ENCODE measurements at places on chromosomes 13 and 19.

- H3K27ac ChIP-seq, result no peak overlapping the region
- no peak for DNase-seq
- H3K36me3 ChIP-seq, result no peaks in the 10 kb centered on the region
Measured at GRCh38 chr13:28735481-28736029, 16.8 kb upstream of the SLC46A3 start.

DNA sequence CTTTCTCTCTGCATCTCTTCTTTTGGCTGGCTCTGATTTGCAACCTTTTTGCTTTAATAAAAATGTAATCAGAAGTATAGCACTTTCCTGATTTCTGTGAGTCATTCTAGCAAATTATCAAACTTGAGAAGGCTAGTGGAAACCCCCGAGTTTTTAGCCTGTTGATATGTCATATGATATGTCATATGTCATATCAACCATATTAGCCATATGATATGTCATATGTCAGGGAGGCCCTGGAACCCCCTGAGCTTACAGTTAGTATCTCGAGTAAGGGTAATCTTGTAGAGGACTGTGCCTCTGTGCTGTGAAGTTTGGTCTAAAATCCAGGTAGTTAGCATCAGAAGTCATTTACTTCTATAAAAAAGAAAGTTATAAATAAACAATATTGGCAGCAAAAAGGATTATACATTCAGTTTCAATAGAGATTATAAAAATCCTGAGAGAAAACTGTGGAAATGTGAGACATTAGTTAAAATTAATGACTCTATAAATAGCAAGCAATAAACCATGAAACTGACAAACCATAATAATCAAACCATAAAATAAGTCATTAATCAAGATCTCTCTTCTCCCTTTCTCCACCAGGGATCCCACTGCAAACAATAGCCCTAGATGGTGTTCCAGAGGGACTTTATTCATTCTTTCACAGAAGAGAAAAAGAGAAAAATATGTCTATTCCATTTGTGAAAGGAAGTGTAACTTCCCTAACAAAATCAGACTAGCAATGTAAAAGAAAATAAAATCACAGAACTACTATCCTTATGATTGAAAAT lies 167.4 kb downstream of the NALCN start:
- no peak for DNase-seq
- H3K27me3 ChIP-seq, result peaks cover 4% of the 10 kb centered on the region
- no peaks in the 10 kb centered on the region for H3K36me3 ChIP-seq
- H3K27ac ChIP-seq, result peak overlapping the region; percentile 54

DNA sequence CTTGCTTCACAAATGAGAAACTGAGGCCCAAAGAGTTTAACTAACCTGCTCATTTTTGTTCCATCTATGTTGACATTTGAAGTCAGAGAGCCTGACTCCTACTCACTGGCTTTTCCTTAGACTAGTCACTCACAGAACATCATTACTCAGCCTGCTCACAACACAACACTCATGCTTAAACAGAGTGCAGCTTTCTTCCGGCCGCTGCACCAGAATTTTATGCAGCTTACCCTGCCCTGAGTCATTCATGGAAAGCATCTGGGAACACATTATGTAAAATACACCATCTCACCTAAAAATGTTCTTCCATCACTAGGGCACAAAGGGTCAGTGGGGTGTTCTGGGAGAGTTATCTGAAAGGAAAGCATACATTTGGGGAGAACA lies 303.4 kb downstream of the SPRY2 start:
- no peak overlapping the region for H3K27ac ChIP-seq
- no peak overlapping the region for H3K4me3 ChIP-seq
- no peaks in the 10 kb centered on the region for H3K27me3 ChIP-seq
- DNase-seq, result no peak

DNA sequence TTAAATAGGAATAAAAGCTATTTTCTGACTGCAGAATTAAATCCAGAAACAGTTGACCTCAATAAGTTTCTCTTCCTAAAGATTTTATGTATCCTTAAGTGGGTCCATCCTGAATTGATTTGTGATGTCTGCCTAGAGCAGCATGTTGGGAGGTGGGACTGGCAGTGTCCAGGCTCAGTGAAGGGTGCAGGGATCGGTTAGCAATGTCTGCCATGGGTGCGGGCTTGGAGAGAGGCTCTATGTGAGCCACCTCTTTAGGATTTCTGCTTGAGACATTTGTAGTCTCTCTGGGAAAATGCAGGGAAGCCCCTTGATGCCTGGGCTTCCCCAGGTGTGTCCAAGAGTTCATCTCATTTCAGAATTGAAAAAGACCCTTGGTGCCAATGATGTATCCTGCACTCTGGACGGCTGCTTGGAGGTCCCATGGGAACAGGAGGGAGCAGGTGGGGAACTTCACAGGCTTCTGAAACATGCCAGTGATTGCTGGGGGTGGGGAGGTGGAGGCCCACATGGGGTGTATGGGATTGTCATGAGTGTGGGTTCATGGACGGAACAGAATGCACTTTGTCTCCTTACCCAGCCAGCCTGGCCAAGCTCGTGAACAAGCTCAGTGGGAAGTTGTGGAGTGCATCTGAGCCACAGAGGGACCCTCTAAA lies 6.2 kb upstream of the COLGALT1 start:
- no peak overlapping the region for H3K4me3 ChIP-seq
- no peaks in the 10 kb centered on the region for H3K36me3 ChIP-seq
- no peaks in the 10 kb centered on the region for H3K4me1 ChIP-seq
- no peak overlapping the region for H3K27ac ChIP-seq
- DNase-seq, result no peak

DNA sequence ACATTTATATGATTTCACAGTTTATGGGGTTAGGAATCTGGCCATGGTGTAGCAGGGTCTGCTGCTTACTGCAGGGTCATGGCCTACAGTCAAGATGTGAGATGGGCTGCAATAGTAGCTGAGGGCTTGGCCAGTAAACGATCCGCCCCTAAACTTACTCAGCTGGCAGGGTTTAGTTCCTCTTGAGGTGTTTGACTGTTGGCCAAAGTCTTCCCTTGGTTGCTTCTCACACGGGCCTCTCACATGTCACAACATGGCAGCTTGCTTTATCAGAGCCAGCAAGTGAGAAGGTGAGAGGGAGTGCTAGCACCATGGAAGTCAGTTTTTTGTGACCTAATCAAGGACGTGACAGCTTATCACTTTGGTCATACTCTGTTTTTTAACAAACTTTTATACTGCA lies 77.1 kb downstream of the DNAJC3 start:
- peaks cover 12% of the 10 kb centered on the region for H3K4me1 ChIP-seq
- H3K27ac ChIP-seq, result peak overlapping the region; percentile 11
- H3K4me3 ChIP-seq, result no peak overlapping the region
- DNase-seq, result no peak

DNA sequence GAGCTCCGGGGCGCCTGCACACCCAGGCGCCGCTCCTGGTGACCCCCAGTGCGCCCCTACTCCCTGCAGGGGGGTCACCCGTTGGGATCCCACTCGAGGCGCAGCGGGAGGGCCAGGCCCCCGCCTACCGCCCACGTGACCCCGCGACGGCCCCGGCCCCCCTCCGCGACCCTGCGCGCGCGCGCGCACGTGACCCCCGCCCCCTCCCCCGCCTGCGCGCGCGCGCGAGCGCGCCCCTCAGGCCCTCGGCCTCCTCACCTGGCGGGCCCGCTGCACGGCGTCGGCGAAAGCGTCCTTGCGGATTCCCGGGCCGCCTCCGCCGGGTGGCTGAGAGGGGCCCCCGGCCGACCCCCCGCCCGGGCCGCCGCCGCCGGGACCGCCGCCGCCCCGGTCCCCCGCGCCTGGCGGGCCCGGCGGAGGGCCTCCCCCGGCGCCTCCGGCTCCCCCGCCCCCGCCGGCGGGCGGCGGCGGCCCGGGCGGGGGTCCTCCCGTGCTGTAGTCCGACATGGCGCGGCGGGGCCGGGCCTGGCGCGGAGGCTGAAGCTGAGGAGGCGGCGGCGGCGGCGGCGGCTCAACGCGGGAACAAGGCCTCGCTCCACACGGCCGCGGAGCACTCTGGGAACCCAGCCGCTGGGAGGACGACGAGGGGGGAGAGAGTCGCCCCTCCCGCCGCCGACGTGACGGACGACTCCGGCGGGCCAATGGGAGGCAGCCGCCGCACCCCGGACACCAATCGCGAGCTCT lies at the start of gene KHSRP:
Gene KHSRP, minus strand, starts transcription at position 617 of the 744 bp plus-strand sequence. Its CDS starts 110 bp downstream, at position 507.
- H3K27ac ChIP-seq, result peak within 1 kb of the TSS; percentile 87
- H3K36me3 ChIP-seq, result peaks cover 2% of the 10 kb centered on the region
- peaks cover 35% of the 10 kb centered on the region for H3K4me1 ChIP-seq
- H3K4me3 ChIP-seq, result peak within 1 kb of the TSS; percentile 91

DNA sequence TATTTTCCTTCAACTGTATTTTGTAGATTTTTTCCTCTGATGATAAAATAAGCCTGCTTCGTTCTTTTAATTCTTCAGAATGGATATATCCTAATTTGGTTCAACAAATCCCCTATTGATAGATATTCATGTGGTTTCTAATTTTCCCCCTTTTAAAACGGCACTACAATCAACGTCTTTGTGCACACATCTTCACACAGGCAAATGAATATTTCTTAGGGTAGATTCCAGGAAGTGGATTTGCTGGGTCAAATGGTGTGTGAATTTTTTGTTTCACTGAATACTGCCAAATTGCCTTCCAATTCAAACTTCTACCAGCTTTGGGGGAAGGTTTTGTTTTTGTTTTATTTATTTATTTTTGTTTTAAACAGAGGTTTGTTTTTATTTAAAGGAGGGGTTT lies 287.2 kb downstream of the FOXO1 start:
- H3K4me3 ChIP-seq, result no peak overlapping the region
- H3K36me3 ChIP-seq, result no peaks in the 10 kb centered on the region
- H3K4me1 ChIP-seq, result peaks cover 38% of the 10 kb centered on the region
- no peak for DNase-seq

DNA sequence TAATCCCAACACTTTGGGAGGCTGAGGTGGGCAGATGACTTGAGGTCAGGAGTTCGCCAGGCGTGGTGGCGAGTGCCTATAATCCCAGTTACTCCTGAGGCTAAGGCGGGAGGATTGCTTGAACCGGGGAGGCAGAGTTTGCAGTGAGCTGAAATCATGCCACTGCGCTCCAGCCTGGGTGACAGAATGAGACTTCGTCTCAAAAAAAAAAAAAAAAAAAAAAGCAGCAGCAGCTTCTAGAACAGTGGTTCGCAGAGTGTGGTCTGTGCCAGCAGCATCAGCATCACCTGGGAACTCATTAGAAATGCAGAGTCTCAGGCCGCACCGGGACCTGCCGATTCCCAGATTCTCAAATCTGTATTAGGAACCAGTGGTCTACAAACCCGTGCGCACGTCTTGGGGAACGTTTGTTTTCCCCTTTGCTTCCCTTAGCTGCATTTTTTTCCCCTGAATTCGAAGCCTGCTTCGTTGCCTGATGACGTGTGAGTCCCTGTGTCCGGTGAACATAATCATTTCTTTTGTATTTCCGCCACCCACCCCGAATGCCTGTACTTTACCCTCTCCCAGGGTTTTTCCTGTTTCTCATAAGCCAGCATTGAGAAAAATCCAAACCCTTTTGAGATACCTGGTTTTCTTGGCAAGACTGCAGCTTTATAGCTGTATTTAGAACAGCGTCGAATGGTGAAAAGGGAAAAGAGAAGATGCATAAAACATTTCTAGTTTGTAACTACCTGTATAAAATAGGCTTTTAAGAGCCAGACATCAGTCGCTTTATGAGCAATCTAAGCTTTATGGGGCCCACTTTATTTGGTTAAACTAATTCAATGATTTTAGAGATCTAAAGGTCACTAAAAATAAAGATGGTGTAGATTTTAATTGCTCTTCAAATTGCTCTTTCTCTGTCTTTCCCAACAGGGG lies 49.8 kb downstream of the BICRA start:
- no peaks in the 10 kb centered on the region for H3K36me3 ChIP-seq
- DNase-seq, result no peak
- H3K4me1 ChIP-seq, result peaks cover 7% of the 10 kb centered on the region
- no peaks in the 10 kb centered on the region for H3K27me3 ChIP-seq

- peaks cover 24% of the 10 kb centered on the region for H3K4me1 ChIP-seq
- DNase-seq, result peak; percentile 19
- no peak overlapping the region for H3K4me3 ChIP-seq
- H3K27me3 ChIP-seq, result no peaks in the 10 kb centered on the region
- H3K36me3 ChIP-seq, result no peaks in the 10 kb centered on the region
Measured at GRCh38 chr13:99617474-99618255, 116.4 kb downstream of the TM9SF2 start.

DNA sequence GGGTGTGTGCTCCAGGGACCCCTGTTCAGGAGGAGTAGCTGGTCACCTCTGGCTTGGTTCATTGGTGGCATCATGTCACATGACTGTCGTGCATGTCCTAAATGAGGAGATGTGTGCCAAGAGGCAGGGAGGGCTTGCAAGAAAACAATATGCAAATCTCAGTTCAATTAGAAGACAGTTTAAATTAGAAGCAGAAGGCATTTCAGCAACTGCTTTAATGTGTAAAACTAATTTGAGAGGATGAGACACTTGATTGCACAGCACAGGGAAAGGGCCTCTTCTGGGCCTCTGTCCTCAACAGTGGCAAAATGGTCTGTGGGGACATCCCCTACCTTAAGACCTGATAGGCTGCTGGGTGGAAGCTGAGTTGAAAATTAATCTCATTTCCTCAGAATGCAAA lies 54.6 kb downstream of the SPATA13 start:
- H3K27ac ChIP-seq, result no peak overlapping the region
- no peaks in the 10 kb centered on the region for H3K27me3 ChIP-seq
- H3K36me3 ChIP-seq, result no peaks in the 10 kb centered on the region
- no peak for DNase-seq
- peaks cover 18% of the 10 kb centered on the region for H3K4me1 ChIP-seq
- H3K4me3 ChIP-seq, result no peak overlapping the region

DNA sequence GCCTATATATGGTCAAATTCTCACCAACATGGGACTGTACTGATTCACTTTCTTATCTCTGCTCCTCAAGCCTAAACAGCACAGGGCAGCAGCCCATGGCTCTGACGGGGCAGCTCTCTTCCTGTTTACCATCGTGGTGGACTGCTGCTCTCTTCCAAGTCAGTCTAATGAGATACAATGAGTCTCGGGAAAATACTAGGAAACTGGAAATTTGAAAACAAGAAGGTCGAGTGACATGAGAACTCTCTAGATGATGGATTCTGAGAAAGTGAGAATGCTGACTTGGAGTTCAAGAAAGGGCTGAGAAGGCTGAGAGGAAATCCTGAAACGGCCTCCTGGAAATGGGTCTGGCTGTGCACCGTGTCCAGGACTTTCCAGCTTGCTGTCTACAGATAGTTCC lies 122.8 kb upstream of the ARGLU1 start:
- no peak overlapping the region for H3K4me3 ChIP-seq
- DNase-seq, result no peak
- no peaks in the 10 kb centered on the region for H3K27me3 ChIP-seq
- H3K27ac ChIP-seq, result no peak overlapping the region
- no peaks in the 10 kb centered on the region for H3K4me1 ChIP-seq

- peaks cover 36% of the 10 kb centered on the region for H3K4me1 ChIP-seq
- peaks cover 13% of the 10 kb centered on the region for H3K36me3 ChIP-seq
- no peaks in the 10 kb centered on the region for H3K27me3 ChIP-seq
- no peak for DNase-seq
- H3K4me3 ChIP-seq, result peak overlapping the region; percentile 10
- H3K27ac ChIP-seq, result no peak overlapping the region
Measured at GRCh38 chr19:13134626-13135025, 15.5 kb downstream of the STX10 start.
